ENCODE measurements at places on chromosomes 7 and 10.

DNA sequence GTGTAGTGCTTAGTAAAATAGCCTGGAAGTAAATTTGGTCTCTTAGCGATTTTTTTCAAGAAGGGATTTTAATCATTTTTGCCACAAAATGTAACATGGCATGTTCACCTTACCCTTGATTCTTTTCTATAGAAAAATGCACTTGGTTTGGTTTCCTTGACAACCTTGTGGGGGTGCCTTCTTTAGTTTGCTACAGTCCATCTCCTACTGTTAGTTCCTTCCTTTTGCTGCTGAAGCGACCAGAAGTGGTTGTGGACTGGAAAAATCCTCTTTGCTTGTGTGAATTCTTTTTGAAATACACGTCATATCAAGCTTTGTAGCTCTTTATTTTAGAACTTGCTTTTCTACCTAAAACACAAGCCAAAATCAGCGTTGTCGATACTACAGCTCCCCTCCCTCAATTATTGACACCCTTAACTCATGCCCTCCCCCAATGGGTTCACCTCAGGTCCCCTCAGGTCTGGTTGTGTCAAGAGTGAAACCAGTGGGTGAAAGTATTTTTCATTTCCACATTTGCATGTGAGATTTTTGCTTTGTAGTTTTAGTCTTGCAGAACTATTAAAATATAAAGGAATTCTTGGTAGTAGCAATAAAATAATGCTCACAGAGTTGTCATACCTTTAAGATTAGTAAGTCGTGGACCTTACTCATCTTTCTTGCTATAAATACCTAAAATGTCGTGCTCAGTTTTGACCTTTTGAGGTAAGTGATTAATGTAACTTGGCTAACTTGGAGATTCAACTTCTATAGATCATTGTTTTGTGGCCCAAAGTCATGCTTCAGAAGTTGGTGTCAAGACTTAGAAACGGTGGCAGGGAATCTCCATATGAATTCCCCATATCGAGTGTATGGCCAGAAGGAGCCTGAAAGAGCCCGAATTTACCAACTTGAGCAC is 1.5 kb downstream of the ACTR3B start:
- peak; percentile 77 for DNase-seq

- DNase-seq = no peak
These were observed 350.3 kb upstream of the POT1 start for GRCh38 chr7:125279961-125280360.

DNA sequence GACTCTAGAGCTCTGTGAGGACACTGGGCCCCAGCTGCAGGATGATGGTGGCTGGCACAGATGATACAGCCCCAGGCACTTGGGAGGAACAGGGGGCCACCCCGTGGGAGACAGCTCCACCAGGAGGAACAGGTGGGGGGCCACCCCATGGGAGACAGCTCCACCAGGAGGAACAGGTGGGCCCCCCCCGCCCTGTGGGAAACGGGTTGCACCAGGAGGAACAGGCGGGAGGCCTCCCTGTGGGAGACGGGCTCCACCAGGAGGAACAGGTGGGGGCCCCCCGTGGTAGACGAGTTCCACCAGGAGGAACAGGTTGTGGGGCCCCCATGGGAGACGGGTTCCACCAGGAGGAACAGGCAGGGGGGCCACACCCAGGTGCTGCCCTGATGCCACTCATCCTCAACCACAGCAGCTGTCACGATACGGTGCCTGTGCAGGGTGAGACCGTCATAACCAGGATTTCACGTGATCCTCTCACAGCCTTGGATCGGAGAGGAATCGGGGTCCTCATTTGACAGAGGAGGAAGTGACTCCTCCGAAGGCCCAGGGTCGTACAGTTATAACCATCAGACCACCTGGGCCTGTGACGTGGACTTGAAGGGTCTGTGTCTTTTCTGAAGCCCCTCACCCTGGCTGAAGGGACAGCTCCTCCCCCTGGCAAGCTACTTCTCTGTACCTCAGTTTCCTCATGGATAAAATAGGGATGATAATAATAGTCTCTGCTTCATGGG is 49.2 kb upstream of the NANOS1 start:
- no peak for DNase-seq

DNA sequence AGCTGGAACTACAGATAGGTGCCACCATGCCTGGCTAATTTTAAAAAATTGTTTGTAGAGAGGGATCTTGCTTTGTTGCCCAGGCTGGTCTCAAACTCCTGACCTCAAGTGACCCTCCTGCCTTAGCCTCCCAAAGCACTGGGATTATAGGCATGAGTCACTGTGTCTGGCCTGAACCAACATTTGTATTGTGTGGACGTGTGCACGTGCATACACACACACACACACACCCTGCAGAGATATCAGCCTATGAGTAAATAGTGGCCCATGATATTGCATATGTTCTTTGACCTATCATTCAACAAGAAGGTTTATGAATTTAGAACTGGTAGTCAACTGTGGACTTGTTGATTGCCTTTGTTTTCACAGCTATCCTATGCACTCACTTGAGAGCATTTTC is 161.6 kb downstream of the BAMBI start:
- no peak for DNase-seq

- no peak for DNase-seq
These were observed 47.1 kb downstream of the ADRA2A start for GRCh38 chr10:111123883-111124282.

DNA sequence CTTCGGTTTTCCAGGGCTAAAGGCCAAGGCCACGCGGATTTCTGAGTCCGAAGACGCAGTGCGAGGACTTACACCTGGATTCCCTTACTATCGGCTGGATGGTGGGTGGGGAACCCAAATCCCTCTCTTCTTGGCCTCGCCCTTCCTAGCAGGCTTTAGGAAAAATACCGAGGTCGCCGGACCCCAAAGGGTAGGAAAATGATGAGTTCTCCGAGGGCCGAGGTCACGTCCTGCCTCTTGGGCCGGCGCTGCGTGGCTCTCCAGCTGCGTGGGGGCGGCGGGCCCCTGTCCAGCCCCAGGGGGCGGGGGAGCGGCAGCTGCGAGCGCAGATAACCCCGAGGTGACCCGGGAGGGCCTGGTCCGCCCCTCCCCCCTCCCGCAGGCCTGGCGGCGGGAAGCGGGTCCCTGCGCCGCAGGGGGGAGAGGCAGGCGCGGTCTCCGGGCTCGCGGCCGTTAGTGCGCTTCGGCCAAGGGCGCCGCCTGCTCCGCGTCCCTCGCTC is 805 bp upstream of the HMX3 start:
- DNase-seq = no peak

- no peak for DNase-seq
These were observed 130.7 kb upstream of the ZMIZ1 start for GRCh38 chr10:78937800-78938694.

DNA sequence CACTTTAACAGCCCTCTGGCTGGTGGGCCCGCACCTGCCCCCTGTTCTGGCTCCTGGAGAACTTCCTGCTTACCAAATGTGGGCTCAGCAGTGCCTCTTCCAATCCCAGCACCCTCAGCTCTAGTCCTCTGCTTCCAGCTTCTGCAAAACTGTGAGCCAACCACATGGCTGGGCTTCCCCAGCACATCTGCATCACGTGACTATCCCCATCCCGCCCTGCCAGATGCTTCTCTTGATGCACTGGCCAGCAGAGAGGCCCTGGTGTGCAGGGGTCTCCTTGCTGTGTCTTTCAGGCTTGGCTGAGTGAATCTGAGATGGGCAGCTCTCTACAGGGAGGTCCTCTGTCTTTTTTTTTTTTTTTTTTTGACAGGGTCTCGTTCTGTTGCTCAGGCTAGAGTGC is 43.8 kb upstream of the DMBT1 start:
- DNase-seq = no peak

DNA sequence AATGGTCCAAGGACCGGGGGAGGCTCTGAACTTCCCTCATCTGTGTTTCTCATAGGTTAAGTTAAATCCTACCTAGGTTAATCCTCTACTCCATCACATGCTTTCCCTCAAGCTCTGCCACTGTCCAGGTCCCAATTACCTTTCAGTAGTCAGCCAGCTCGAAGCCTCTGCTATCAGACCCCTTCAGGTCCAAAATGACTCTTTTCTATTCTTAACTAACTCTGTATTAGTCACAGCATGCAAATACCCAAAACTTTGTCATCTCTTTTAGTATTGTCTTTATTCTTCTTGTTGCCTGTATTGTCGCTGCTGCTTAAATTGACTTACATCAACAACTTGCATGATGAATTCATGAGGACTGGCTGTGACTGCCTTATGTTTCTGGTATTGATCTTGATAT is 15.3 kb downstream of the PPP1R17 start:
- DNase-seq = no peak

DNA sequence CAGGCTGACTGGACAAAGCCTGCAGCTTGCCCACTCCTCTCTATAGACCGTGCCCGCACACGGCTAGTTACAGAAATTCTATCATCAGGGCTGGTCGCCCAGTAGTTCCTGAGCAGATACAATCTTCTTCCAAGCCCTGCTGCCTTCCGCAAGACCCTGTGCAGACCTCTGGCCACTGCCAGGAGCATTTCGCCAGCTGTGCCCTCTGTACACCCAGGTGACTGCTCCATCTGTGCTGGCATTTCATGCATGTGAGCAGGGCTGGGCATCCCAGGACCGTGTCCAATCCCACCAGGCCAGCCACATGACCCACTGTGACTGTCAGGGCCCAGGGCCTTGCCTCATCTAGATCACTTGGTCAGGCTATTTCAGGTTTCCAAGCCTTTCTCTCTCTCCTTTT is 36.9 kb downstream of the HSPA12A start:
- DNase-seq = no peak

GRCh38 chr10:117619707-117620405 is 77.3 kb downstream of the EMX2 start:
- peak; percentile 62 for DNase-seq

- peak; percentile 61 for DNase-seq
These were observed 639.8 kb upstream of the FZD8 start for GRCh38 chr10:36281831-36282331.

DNA sequence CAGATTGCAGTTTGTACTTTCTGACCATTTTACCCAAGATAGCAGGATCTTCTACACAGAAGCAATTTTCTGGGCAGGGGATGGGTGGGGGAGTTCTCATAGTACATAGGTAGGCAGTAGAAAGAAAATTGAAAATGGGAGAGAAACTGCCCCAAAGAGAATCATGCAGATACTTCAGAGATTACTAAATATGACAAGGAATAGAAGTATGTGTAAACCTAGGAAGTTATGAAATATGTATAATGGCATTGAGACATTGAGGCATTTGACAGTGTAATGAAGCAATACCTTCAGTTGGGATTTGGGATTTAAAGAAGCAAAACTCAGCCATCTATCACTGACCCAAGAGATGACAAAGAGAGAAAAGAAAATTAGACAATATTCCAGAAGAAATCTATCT is 233.0 kb downstream of the PTN start:
- peak; percentile 63 for DNase-seq

GRCh38 chr7:46139079-46139478 is 218.0 kb upstream of the IGFBP3 start:
- DNase-seq = peak; percentile 94

DNA sequence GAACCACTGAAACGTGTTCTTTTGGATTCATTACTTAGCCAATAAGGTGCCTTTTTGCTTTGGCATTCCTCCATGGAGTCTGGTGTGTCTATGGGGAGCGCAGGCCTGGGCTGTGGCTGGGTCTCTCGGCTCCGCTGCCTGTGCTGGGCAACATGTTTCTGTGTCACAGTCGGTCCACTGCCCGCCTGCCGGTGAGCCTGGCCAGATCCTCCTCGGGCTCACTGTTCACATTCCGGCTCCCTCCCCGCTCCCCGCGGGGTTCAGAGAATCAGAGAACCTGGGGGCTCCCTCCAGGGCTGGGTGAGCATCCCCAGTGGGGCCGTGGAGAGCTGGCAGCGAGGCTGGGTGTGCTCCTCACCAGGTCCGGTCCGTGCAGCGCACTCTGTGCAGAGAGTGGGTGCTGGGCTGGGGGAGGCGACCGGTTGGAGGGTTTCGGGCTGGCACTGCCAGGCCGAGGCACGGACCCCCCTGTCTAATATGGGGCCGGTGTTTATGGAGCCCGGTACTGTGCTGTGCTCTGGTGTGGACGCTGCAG is 70.4 kb downstream of the INPP5A start:
- DNase-seq = no peak

DNA sequence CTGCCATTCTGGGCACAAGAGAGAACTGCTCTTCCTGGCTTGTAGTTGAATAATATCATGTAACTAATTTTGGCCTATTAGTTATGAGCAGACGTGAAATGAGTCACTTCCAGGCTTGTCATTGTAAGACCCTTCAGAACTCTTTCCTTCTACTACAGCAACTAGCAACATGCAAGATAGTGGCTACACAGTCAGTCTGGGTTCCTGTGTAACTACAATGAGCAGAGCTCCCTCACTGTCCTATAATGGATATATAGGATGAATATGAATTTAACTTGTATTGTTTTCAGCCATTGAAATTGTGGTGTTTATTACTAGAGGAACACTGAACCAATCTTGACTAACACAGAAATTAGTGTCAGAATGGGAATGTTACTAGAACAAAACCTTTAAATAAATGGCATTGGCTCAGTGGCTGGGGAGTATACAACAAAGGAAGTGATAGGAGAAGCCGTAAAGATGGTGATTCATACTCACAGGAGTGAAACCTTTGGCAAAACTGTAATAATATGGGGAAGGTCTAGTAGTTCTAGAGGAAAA is 2.9 kb upstream of the MTPN start:
- peak; percentile 54 for DNase-seq

DNA sequence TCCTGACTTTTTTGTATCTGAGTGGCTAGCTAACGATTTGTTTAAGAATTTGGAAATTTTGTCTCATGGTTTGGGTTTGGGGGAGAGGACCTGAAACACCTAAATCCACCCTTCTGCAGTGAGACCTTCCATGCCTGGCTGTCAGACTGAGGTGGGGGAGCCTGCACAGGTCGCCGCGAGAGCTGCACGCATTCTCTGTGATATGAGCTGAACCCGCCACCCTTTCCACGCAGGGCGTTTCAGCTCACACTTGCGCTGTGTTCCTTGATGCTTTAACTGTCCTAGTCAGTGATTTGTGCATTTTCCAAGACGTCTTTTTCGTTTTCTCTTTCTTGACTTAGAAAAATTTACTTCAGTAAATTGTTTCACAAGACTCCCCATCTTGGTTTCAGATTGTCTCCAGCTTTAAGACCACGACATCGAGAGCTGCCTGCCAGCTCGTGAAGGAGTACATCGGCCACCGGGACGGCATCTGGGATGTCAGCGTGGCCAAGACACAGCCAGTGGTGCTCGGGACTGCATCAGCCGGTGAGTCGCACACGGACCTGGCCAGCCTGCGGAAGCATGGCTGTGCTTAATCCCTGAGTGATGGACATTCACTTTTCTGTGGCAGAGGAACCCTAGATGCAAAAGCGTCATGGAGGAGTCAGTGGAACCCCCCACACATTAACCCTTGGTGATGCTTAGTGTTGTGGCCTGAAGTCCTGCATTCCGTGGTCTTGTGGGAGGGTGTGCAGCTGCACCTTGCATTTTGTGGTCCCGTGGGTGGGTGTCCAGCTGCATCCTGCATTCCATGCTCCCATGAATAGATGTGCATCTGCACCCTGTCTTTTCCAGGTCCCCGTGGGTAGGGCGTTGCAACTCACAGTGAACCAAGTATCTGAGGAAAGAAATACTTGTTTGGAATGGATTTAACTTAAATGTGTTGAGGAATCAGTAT is 28.1 kb downstream of the WDR37 start:
- no peak for DNase-seq

DNA sequence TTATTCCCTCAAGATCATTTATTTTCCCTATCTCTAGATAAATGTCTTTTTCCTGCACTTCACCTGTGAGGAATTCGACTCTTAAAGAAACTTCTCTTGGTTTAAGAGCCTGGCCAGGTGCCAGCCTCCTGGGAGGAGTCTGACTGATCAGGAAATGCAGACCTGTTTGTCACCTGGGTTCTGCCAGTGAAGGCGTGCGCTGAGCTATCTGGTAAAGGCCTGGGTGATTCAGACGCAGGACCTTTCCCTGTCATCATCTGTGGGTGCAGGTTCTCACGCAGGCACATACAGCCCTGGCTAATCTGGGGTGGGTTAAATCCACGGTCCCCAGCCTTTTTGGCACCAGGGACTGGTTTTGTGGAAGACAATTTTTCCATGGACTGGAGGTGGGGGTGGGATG is 65.3 kb upstream of the AQP1 start:
- DNase-seq = no peak
